ENCODE measurements at places on chromosomes 4 and X. TPM values are rescaled to one million over a fixed set of nuclear protein-coding genes. Genes with fewer than 3 reads are reported as not detected.
A peak's percentile ranks its signal among the peaks of the same experiment; 100 is the strongest.

DNA sequence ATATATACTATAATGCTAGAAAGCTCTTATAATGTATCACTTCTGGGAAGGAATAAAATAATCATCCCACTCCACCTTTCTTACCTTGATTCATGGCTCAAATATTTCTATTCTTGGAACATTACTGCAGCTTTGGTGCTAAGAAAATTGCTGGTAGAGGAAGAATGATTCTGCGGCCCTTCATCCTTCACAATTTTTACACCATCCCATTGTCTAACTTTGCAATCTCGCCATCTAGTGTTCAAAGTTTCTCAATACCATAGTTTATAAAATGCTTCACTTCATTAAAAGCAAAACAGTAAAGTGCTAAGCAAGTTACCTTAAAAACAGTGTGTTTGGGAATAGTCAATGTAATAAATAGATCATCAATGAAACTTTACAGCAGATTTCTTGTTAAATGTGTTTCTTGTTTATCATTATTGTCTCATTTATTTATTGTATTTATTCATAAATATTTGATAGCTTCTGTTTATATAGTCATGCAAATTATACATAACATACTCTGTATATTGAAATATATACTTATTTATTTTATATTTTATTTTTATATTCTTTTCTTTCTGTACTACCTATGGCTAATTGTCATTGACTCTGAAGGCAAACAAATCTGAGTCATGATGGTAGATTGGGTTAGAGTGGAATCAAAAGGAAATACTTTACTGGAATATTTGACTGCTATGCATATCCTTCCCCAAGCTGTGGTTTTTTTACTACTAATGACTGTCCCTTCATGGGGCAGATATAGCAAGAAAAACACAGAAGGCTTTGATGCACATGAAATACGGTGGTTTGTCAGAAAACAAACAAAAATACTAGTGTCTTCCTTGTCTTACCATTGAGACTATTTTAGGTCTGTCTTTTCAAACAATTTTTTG is 390.7 kb downstream of the MAPK10 start:
- H3K27me3 ChIP-seq = no peaks in the 10 kb centered on the region
- H3K4me3 ChIP-seq = no peak overlapping the region
- no peak overlapping the region for H3K27ac ChIP-seq
- peaks cover 48% of the 10 kb centered on the region for H3K4me1 ChIP-seq

DNA sequence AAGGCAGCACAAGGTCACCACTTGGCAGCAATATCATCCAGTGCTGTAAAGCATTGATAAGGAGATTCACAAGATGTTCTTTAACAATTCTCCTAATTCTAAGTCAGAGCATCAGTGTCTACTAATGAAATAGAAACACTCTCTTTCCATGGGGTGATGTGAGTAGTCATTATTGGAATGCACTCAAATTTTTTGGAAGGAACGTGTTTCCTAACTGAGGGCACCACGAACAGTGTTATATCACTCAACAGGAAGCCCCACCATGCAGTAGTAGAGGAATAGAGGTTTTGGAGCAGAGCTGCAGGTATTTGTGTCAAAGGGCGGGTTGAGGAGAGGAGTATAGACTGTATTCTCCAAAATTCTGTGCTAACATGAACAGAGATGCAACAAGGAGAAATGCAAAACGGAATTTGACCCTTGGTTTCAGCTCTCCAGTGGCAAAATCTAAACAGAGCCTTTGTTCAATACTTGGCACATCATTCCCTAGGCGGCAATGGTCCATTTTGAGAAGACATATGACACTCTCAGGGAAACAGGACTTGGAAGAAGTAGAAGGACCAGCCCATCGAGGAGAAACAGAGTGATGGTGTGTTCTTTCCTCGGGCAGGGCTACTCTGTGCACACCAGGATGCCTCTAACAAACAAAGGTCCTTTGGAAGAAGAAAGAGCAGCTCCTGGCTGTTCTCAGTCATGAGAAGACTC is 98.9 kb downstream of the CPEB2 start:
- DNase-seq = no peak
- peaks cover 2% of the 10 kb centered on the region for H3K36me3 ChIP-seq
- no peaks in the 10 kb centered on the region for H3K27me3 ChIP-seq

DNA sequence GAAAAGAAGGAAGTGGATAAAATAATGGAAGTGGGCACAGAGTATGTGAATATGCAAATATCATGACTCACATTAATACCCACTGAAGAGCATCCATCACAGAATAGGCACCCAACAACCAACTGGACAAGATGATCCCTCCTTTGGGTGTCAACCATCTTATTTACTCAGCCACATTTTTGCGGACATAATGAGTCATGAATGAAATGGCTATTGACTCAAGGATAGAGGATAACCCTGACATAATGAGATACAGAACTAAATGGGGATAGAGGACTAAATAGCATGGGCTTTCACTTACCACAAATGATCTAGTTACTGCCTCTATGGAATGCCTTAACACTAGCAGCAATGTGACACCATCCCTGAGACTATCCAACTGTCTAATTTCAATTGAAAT is 224.7 kb downstream of the ANTXR2 start:
- no peak overlapping the region for H3K4me3 ChIP-seq
- peaks cover 9% of the 10 kb centered on the region for H3K4me1 ChIP-seq
- H3K27me3 ChIP-seq = no peaks in the 10 kb centered on the region
- peaks cover 1% of the 10 kb centered on the region for H3K36me3 ChIP-seq

GRCh38 chrX:44822601-44823000 is 21.2 kb upstream of the DUSP21 start:
- DNase-seq = no peak
- H3K27ac ChIP-seq = no peak overlapping the region
- H3K4me3 ChIP-seq = no peak overlapping the region
- H3K36me3 ChIP-seq = no peaks in the 10 kb centered on the region
- no peaks in the 10 kb centered on the region for H3K4me1 ChIP-seq

GRCh38 chr4:145930592-145930991 is 8.0 kb downstream of the ZNF827 start:
- H3K4me3 ChIP-seq = no peak overlapping the region
- no peak for DNase-seq
- no peaks in the 10 kb centered on the region for H3K36me3 ChIP-seq

- no peaks in the 10 kb centered on the region for H3K36me3 ChIP-seq
- no peaks in the 10 kb centered on the region for H3K4me1 ChIP-seq
- no peak for DNase-seq
- no peak overlapping the region for H3K27ac ChIP-seq
- no peak overlapping the region for H3K4me3 ChIP-seq
These were observed 92.6 kb upstream of the NLRP2B start for GRCh38 chrX:57772637-57773036.

DNA sequence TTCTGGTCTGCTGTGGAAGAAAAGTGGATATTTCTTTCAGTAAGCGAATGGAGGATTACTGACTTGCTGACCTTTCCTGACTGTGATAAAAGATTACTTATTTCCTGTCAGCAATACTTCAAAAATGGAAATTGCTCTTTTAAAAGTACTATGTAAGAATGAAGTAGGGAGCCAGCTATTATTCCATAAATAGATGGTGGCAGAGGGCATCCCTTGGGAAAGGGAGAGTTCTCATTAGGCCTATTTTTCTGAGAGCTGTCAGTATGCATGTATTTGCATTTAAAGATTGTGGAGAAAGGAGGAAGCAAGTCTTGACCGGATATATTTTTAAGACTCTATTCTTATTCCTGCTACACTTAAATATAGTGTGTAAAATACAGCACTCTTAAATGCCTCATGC is 37.2 kb downstream of the TMEM47 start:
- peaks cover 44% of the 10 kb centered on the region for H3K4me1 ChIP-seq
- H3K27me3 ChIP-seq = no peaks in the 10 kb centered on the region
- no peaks in the 10 kb centered on the region for H3K36me3 ChIP-seq
- no peak overlapping the region for H3K27ac ChIP-seq
- no peak overlapping the region for H3K4me3 ChIP-seq
- no peak for DNase-seq

DNA sequence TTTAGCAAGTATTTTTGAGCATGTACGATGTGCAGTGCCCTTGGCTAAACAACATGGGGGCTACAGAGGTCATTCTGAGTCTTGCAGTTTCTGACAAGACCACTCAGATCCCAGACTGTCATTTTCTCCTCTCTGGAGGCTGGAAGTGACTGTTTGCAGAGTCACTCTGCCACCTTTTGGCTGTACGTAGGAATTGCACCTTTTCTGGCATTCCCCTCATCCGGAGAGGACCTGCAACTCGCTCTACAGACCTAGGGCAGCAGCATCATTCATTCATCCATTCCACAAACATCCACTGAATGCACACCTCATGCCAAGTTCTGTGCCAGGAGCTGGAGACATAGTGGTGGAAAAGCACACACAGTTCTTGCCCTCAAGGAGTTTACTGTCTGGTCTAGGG is 160.4 kb upstream of the GPR101 start:
- H3K27ac ChIP-seq = no peak overlapping the region
- H3K27me3 ChIP-seq = peaks cover 2% of the 10 kb centered on the region
- DNase-seq = no peak
- no peak overlapping the region for H3K4me3 ChIP-seq

- peaks cover 23% of the 10 kb centered on the region for H3K36me3 ChIP-seq
- no peak for DNase-seq
- H3K4me1 ChIP-seq = peaks cover 61% of the 10 kb centered on the region
- H3K27ac ChIP-seq = peak overlapping the region; percentile 94
- peak overlapping the region; percentile 89 for H3K4me3 ChIP-seq
These were observed 179.1 kb downstream of the CBR4 start for GRCh38 chr4:168830777-168831512.

DNA sequence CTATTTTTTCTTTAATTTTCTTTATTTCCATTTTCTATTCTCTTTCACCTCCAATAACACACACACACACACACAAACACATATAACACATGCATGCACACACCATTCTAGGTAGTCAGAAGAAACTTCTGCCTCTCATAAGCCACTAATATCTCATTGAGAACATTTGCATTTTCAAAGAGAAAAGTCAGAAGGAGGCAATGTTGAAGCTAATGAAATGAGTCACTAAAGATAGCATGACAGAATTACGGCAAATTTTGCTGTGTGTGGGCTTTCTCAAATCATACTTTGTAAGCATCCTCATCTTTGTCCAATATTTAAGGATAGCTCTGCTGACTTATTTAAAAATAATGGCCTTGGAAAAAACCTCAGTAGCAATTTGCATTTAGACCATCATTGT is 291.3 kb downstream of the GUCY2F start:
- no peak overlapping the region for H3K4me3 ChIP-seq
- H3K27me3 ChIP-seq = peaks cover 7% of the 10 kb centered on the region
- DNase-seq = no peak
- H3K4me1 ChIP-seq = no peaks in the 10 kb centered on the region

- no peak overlapping the region for H3K4me3 ChIP-seq
- no peaks in the 10 kb centered on the region for H3K4me1 ChIP-seq
- peaks cover 14% of the 10 kb centered on the region for H3K27me3 ChIP-seq
- no peak for DNase-seq
These were observed 95.8 kb downstream of the IQCM start for GRCh38 chr4:149719806-149720205.

The MED12 gene
- 39.8 TPM for total RNA-seq

The MAGEA10 gene
- not detected for total RNA-seq
